ENCODE measurements at places on chromosomes 16 and 17.

DNA sequence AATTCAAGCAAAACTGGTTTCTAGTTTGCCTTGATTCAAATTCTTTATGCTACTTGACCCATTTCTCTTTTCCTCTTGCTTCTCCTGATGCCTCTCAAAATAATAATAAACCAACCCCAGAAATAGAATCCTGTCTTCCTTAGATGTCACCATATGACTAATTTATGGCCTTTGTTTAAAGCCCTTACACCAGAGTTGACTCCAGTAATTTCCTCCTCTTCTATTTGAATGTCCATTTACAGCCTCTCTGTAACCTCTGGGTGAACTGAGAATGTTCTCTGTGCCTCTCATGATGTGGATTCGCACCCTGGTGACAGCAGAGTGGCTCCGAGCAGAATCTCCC, 31.5 kb downstream of the ZFHX3 start:
- DNase-seq, result no peak

GRCh38 chr16:1338855-1339675, 5.6 kb downstream of the BAIAP3 start:
- DNase-seq, result no peak

DNA sequence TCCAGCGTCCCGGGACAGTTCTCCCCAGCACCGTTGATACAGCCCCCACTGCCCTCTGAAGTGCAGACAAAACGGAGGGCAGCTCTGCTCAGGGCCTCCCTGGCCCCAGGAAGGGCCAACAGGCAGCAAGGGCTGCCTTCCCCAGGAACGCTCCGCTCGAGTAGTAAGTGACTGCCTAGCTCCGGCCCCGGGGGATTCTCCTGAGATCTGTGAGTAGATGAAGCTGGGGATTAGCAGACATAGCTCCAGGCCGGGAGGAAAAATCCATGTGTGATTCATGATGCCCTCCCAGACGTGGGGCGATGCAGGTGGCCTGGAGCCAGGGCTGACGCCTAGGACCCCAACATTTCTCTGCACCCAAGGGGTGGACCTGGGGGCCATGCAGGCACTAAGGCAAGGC, 85.3 kb downstream of the ENGASE start:
- DNase-seq, result no peak

DNA sequence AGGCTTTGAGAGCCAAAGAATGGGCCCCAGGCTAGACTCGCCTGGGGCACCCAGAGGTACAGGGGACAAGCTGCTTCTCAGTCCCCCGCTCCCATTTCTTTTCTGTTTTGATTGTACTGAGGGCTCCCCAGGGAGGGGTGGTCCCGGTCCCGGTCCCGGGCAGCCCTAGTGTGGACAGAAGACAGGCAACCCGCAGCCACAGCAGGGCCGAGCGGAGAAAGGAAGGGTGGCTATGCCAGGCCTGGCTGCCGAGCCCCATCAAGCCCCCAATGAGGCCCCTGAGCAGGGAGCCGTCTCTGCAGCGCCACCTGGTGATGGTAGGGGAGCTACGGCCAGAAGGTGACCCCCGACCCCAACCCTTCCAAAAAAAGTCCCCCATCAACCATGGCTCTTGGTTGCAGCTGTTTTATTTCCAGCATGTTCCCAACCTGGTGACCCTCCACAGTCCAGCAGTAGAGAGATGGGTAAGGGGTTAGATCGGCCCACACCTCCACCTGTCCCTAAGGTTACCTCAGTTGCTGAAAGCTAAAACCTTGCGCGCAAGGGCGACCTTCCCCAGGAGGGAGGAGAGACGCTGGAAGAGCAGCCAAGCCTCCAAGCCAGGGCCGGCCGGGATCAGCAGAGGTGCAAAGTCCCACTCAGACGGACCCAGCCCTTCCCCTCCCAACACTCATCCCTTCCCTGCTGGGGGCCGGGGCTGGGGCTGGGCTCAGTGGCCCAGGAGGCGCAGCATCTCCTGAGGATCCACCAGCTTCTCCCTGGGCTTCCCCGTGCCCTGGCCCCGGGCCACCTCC, 2.6 kb upstream of the GRIN2C start:
- DNase-seq, result peak; percentile 68

- DNase-seq, result no peak
Observed at GRCh38 chr17:35313875-35314409, 59.5 kb downstream of the SLFN11 start.

DNA sequence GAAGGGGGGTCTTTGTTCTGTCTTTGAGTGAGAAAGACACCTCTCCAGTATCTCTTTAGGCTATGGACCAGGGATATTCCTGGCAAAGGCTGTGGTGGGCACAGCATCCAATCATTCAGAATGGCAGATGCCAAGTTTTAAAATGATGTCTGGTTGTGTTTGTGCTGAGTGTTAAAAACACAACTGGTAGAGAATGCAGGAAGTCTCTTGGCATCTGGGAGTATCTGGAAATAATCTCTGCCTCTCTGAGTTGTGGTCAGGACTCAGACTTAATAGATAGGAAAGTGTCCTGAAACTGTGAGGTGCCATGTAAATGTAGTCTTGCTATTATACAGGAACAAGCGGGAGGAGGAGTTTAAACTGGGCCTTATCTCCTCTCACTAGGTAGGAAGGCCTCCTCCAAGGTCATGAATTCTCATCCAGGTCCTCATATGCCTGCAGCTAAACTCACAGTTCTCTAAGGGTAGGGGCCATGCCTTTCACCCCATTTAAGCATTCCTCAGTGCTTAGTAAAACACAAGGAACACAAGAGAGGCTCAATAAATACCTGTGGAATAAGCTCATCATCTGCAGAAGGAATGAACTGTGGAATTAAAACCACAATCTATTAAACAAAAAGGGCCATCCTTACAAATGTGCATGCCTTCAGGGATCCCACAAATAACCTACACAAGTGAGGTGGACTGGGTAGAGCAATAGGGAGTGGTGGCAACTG, 317.6 kb downstream of the CBLN1 start:
- DNase-seq, result no peak

DNA sequence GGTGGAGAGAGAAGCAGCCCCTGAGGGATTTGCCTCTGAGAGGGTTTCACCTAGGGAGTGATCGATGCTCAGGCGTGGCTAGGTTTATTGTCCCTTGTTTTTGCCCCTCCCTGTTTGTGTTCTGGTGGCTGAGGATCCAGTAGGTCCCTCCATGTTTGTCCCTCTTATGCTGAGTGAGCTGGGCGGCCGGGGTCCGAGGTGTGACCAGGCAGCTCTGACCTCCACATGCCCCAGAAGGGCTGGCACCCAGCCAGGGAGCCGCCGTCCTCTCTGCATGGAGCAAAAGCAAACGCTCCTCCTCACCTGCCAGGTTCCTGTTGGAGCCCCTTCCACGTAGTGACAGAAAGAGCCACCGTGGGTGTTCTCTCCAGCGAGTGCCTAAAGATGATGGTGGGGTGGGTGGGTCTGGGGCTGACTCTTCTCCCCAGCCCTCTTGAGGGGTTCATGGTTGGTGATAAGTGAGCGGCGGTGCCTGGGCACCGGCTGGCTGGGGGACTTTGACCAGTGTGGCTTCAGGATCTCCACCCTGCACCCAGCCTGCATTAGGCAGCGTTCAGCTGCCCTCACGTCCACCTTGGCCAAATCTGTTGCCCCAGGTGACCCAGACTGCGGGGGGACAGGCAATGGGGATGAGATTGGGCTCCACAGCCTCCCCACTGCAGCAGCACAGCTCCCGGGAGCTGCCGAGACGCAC, 14.1 kb upstream of the NUDT16L1 start:
- DNase-seq, result no peak

GRCh38 chr17:65297916-65298315, 160.7 kb downstream of the RGS9 start:
- DNase-seq, result no peak

DNA sequence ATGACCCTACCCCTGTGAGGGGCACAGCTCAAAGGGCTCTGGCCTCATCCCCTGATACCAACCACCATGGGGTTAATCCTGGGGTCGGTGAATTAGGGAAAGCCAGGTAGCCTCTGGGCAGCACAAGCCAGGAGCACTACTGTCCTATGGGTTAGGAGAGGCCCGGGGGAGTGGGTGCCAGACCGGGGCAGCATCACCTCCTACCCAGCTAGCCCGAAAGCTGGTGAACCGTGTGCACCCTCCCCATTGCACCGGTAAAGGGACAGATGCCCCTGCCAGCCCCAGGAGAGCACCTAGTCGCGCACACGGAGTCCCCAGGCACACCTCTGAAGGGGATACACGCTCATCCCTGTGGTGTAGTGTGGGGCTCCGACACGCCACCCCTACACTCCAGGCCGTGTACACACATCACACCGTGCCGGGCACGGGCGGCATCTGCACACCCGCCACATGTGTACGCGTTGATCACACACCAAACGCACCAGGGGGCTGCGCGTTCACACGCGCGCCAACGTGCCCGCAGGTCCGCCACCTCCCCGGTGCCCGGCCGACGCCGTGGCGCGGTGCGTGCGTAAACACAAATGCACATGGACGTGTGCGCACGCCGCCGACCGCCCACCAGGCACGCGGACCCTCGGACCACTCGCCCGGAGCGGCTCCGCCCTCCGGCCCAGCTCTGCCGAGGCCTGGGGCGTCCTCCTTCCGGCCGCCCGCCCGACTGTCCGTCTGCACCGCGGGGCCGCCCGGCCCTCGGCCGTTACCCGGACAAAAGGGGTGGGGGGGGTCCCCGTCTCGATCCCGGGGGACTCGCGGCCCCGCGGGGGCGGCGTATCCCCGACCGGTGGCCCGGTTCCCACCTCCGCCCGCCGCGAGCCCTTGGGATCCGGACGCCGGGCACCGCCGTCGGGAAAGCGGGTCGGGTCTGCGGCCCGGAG, 785 bp downstream of the UBALD1 start:
- peak; percentile 15 for DNase-seq

- no peak for DNase-seq
Observed at GRCh38 chr17:81057079-81057730, 22.3 kb downstream of the BAIAP2 start.

GRCh38 chr17:11899537-11899942, 97.7 kb downstream of the ZNF18 start:
- no peak for DNase-seq

- DNase-seq, result no peak
Observed at GRCh38 chr17:72343911-72344310, 223.1 kb downstream of the SOX9 start.

- peak; percentile 86 for DNase-seq
Observed at GRCh38 chr17:1294157-1294717, 14.8 kb downstream of the TRARG1 start.

DNA sequence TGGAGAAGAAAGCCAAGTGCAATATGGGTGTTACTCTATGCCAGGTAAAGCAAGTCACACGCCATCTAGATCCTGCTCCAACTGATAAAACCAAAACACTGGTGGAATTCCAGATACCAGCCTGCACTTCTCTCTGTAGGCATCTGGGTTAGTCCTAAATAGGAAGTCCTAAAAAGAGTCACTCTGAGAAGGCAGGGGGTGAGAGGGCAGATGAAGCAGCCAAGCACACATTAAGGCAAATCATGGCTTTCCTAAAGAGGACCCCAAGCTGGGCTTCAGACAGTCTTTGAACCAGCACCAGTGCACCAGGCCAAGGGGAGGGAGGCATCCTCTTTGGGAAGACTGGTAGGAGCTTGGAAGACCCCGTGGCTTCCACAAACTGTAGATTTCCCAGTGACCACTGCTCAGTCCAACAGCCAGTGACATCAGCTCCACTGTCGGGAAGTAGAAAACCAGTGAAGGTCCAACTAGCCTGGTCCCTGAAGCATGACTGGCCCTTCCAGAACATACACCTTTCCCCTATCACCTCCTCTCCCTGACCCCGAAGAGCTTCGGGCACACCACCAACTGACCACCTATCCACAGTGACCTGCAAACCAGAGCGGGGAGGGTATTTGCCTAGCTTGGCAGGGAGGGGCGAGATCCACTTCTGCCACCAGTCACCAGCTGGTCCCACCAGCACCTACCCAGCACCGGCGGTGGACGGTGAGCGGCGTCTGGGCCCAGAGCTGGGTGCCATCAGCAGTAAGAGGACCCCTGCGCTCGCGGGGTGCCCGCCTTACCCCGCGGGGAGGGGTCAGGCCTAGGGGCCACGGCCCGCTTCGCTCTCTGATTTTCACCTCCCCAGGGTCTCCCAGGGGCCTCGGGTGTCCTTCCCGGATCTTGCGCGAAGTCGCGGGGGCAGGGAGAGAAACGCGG, 1.0 kb downstream of the LITAF start:
- peak; percentile 29 for DNase-seq

GRCh38 chr17:50916026-50916707, 50.0 kb upstream of the TOB1 start:
- no peak for DNase-seq

DNA sequence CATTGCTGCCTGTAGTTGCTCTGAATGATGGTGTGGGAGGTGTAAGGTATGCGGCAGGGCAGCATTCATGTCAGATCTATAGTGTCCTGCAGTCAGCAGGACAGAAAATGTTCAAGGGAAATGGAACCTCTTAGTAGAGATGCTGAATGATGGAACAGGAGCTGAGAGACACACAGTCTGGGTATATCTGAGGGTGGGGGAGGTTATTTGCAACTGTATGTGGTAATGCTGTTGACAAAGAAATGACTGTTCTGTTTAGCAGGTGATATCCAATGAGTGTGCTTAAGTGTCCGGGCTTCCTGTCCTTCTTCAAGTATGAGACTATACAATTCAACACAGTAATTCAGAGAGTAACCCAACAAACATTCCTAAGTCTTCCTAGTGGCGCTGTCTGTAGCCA, 46.6 kb downstream of the STH start:
- DNase-seq, result no peak

GRCh38 chr17:30532871-30533270, 55.7 kb downstream of the GOSR1 start:
- no peak for DNase-seq

DNA sequence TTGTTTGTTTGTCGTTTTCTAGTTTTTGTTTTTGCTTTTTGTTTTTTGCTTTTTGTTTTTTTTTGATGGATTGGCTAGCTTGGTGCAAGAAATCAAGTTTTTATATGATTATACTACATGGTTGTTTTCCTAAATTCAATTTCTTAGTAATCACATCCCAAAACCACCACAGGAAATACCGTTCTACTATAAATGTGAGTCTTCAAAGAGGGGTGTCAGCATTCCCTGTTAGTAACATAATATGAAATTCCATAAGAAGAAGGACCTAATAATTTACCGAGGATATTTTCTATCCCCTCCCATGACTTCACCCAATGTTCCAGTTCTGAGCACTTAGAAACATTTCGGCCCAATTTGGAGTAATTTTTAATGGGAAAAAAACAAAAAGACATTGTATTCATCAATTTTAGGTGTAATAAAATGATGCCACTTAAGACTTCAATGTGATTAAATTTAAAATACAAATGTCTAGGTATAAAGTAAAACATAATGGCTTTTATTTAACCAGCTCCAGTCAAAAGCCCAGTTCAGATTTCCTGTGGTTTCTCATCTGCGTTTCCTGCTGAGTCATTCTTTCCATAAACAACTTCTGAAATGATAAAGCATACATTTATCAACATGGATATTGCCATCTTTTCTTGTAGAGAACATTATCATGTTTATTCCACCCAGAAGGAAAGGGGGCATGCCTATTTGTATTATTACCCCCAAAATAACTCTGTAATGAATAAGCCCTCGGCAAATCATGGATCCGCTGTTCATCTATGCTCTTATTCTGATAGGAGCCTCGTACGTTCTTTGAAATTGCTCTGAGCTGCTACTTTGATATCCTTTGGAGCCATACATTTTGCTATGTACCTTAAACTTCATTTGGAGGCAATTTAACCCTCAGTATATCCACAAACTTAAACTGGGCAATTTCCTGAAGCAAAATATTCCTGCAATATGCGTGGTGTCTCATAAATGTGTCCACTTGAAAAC, 28.1 kb downstream of the HSBP1 start:
- no peak for DNase-seq

Measured in CD4-positive, alpha-beta T cell treated with Interferon gamma for 1 hour (primary cell).